ENCODE measurements at places on chromosomes 13 and 19.

DNA sequence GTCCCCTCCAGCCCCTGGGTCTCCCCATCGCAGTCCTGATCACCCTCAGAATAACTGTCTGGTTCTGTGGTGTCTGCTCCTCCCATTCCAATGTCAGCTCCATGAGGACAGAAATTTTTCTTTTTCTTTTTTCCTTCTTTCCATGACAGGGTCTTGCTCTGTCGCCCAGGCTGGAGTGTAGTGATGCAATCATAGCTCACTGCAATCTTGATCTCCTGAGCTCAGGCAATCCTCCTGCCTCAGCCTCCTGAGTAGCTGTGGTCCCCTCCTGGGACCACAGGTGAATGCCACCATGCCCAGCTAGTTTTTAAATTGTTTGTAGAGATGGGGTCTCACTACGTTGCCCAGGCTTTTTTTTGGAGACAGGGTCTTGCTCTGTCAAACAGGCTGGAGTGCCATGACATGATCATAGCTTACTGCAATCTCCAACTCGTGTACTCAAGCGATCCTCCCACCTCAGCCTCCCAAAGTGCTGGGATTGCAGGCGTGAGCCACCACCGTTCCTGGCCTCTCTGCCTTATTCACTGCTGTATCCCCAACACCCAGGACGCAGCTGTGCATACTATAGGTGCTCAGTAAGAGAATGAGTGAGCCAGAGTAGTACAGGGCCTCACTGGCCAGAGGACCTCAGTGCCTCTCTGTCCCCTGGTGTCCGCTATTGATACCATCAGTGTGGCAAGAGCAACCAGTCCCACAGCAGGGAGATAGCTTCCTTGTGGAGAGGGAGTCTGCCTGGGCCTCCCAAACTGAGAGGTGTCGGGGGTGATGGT is 5.2 kb upstream of the DOCK6 start:
- DNase-seq = no peak

DNA sequence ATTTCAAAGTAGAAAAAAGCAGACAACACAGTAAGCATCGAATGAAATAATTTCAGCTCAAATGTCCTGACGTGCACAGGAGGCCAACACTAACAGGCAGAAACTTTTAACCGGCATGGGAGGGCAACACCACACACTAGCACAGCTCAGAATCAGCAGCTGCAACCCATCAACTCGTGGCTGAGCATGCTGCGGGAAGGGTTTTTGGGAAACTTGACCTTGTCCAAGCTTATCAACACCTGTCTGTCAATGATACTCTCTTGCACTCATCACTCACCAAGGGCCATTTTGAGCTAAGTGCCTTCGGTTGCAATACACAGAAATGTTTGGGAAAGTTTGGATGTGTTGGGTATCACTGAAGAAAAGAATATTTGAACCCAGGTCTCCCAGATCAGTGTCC is 483.7 kb downstream of the TSHZ3 start:
- DNase-seq = no peak

DNA sequence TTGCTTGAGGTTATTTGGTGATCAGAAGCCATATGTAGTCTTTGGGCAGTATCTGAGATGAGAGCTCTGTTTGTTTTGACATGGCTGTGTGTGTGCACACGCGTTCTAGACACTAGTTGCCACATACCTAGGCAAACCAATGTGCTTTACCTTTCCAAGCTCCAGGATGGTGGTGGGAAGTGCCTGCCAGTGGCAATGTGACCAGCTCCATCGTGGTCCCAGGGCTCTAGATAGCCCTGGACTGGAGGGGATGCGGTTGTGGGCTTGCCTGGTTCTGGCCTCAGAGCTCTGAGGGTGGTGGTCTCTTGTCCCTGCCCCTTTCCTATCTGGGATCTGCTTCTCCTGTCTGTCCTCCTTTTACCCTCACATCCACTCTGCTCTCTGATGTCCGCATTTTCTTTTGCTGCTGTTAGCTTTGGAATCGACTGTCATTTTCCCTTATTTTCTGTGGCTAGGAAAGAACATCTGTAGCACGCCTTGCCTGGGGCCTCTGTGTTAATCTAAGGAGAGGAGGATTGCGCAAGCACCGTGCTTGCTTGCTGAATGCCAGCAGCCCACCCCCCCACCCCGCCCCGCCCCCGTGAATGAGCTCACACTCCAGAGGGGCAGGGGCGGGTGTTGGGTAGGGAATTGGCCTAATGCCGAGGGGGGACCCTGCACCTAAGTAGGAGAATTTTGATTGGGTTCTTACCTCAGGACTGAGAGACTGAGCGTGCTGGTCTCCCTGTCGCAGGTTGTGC is 89.5 kb downstream of the ARHGEF7 start:
- no peak for DNase-seq

- no peak for DNase-seq
These were observed 66.4 kb downstream of the KLF12 start for GRCh38 chr13:74067818-74068217.

DNA sequence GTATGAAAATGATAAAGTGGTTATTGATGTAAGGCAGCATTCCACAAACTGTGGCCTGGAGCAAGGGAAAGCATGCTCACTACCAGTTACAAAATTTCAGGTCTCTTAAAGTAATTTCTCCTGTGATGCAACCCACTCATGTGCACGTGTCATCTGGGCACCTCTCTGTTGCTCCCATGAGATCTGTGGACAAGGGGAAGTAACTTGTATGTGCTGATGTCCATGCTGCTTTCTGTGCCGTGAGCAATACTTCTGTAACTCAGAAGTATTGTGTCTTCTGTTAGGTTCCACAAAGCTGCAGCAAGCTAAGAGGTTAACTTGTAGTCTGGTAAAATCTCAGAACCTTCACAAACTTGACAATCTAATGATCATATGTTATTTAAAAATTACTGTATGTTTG is 930.0 kb upstream of the SLITRK6 start:
- no peak for DNase-seq

DNA sequence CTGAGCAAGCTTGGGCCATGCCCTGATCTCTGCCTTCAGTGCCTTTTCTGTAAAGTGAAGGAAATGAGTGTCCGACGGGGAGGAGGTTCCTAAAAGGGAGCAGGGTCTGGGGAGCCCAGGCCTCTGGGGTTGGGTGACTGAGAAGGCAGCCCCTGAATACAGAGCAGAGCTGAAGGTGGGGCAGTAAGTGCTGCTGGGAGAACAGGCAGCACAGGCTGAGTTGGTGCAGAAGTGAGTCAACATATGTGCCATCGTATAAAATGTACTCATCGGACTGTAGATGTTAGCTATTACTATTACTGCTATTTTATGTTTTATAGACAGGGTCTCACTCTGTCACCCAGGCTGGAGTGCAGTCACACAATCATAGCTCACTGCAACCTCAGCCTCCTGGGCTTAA is 1.0 kb upstream of the HAMP start:
- DNase-seq = no peak

- DNase-seq = no peak
These were observed 49.6 kb downstream of the MYO9B start for GRCh38 chr19:17125062-17125727.

DNA sequence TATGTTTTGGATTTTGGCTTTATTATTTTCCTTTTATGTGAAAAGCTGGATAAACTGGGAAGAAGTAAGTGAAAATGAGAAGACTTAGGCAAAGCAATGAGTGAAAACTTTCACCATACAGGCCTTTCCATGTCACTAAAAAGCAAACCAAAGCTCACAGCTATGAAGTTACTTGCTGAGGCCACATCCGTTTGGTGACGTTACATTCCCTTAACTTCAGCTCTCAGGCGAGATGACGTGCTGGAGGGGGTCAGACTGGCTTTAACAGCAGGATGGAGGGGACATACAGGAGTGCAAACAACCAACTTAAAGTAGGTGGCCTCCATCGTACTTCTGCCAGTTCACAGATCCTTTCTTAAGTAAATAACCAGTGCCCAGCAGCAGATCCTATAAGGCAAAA is 522.3 kb downstream of the MYO16 start:
- no peak for DNase-seq

DNA sequence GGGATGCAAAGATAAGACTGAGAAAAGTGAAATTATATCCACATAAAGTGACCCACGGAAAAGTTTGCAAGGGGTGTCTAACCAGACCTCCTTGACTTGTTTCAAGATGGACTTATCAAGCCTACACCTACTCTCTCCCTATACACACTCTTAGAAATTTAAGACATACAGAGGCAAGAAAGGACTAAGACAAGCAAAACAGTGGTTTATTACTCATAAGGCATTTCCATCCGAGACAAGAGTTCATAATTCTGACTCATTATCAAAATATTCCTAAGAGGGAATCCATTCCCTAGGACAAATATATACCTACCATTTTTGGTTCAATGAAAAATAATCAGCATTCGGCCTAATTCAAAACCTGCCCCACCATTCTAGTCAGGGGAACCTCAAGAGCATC is 232.6 kb upstream of the GPC6 start:
- no peak for DNase-seq

DNA sequence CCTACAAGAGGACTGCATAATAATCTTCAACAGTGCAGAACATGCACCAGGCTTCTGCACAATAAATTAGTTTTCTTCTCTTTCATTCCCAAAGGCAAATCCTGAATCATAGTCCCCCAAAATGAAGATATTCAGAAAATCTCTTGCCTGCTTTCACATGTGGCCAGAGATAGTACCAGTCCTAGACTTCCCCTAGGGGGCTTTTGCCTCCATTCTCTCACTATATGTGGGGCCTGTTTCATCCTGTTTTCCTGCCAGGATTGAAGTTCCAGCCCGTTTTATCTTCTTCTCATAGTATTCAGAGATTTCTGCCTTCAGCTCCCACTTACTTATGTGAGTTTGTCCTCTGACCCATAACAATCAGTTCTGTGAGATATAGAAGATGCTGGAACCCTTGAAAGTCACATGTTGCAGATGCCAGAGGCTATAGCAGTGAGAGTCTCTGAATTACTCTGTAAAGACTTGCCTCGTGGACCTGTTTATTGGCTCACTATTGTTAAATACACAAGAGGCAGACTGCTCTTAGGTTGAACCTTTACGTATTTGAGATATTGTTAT is 421.9 kb upstream of the PCDH9 start:
- DNase-seq = no peak

DNA sequence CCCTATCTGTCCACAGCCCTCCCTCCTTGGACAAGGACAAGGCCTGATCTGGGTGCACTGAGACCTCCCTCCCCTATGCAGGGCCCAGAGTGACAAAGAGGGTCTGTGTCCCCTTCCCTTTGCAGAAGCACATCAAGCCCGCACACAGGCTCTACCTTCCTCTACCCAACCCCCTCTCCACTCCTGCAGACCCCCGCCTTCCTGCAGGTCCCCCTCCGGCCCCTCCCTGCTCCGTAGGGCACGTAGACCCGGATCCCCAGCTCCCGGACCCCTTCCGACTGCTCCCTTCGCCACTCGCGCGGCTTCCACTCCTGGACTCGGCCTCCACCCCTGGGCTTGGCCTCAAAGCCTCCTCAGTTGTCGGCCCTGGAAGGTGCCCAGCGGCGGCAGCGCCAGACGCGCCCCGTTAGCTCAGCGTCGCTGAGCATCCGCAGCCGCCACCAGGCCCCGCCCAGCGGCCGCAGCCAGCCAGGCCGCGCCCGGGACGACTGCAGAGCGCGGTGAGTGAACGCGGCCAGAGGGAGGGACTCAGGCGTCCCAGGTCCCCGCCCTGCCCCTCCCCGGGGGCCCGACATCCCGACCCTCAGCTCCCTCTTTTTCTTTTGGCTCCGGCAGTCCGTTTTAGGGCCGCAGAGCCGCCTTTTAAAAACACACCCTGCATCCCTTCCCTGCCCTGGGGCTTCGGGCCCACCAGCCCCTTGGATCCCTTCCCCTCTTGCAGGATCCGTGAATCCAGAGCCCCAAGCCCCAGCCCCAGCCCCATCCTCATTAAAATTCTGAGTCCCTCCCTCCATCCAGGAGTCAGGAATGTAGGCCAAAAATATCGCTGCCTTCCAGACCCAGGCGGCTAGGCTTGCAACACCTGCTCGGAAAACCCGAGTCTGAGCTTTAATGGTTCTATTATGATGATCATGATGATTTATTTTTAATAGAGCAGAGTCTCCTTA is 1.5 kb upstream of the MYADM start:
- DNase-seq = no peak

DNA sequence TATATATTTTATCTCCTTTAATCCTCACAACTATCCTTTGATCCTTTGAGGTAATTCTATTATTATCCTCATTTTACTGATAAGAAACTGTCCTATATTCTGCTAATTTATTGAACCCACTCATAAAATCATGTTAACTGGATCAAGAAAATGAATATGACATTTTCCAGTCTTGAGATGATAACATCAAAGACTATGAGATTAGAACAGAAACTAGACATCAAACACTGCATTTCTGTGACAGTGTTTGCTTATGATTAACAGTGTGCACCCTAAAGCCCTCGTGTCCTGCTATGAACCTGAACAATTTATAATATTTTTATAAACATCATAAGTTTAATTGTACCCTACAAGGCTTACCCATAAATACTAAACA is 96.3 kb downstream of the TBC1D4 start:
- DNase-seq = no peak

DNA sequence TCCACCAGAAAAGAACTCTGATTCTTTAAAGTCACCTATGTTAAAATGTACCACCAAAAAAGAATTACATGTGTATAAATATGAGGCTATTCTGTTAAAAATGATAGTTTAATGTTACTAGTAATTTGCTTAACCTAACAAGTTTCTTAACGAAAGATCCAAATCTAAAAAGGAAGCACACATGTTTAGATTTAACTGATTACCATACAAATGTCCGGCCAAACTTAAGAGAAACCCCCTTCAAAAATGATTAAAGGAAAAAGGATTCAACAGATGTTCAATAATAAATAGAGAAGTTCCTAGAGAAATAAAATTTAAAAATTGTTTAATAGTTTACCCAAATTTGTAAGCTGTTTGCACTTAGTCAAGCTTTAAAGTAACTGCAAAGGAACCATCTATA is 5.0 kb upstream of the ZNF69 start:
- DNase-seq = no peak

DNA sequence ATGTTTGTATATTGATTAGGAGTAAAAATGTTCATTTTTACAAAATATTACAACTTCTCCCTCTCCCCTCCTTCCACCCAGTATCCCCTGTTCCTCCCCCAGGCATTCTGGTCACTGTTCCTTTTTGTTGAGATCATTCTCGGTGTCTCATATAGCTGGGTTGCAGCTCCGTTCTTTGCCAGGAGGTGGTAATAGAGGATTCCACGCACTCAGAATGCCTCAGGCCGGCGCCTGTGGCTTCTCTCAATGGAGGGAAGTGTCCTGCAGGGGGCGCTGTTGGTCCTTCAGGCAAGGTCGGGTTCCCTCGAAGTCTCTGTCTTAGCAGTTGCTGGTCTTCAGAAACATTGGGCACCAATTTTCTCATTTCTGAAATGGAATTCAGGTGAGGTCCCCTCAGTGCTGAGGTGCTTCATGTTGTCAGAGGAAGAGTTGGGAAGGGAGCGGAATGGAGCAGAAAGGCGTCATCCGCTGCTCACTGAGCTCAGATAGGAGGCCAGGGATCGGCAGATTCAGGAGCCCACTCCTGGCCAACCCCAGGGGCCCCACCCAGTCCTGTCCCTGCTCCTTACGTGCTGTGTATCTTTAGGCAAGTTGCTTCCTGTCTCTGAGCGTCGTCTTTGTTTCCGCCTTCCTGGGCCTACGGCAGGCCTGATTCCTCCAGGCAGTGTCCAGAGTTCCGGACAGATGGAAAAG is 10.3 kb upstream of the GARIN5A start:
- no peak for DNase-seq

All from NCI-H2029 treated with DMSO at 0.1 percent for 48 hours (cell line).